ENCODE measurements at places on chromosomes 1 and 21.

GRCh38 chr1:175914115-175914514 is 170.7 kb upstream of the TNR start:
- no peak for DNase-seq

- peak; percentile 75 for DNase-seq
Observed at GRCh38 chr1:21270086-21270689, 20.1 kb downstream of the ECE1 start.

GRCh38 chr1:7325254-7325653 is 445.8 kb upstream of the VAMP3 start:
- DNase-seq: no peak

GRCh38 chr21:25362375-25363267 is 244.7 kb downstream of the MRPL39 start:
- DNase-seq: no peak

GRCh38 chr1:230401101-230401500 is 25.0 kb downstream of the PGBD5 start:
- DNase-seq: no peak

- no peak for DNase-seq
Observed at GRCh38 chr1:107682467-107682866, 282.5 kb downstream of the VAV3 start.

- DNase-seq: no peak
Observed at GRCh38 chr1:106780066-106780465, 276.4 kb upstream of the PRMT6 start.

GRCh38 chr1:167077128-167077867 is 12.9 kb downstream of the GPA33 start:
- DNase-seq: no peak

- DNase-seq: no peak
Observed at GRCh38 chr1:224631462-224632115, 15.5 kb downstream of the CNIH3 start.

- no peak for DNase-seq
Observed at GRCh38 chr1:83097715-83098114, 901.2 kb downstream of the TTLL7 start.

GRCh38 chr1:98884864-98885263 is 119.8 kb downstream of the PLPPR5 start:
- DNase-seq: no peak

DNA sequence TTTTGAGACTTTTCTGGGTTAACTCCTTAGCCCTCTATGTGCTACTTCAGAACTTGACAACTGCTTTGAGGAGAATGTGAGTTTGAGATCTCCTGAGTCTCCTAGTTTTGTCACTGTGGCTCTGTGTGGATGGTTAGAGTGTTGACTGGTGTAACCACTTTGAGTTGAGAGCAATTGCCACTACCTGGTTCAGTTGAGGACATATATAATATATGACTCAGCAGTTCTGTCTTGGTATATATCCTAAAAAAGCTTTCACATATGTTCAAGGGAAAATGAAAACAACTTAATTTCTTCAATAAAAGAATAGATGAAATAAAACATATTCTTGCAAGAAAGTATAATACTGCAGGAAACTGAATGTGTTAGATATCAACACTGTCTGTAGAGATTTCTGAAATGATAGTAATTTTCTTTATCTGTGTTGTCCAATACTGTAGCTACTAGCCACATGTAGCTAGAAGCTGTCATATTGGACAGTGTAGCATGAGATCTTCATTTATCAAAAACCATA is 96.7 kb upstream of the QSOX1 start:
- DNase-seq: no peak

- no peak for DNase-seq
Observed at GRCh38 chr1:27397749-27398148, 5.3 kb downstream of the GPR3 start.

GRCh38 chr1:208499026-208499425 is 254.8 kb upstream of the PLXNA2 start:
- no peak for DNase-seq

GRCh38 chr1:44924835-44925464 is 61.4 kb downstream of the EIF2B3 start:
- DNase-seq: no peak
